ENCODE measurements at places on chromosomes 16 and 17. TPM values are rescaled to one million over a fixed set of nuclear protein-coding genes. Genes with fewer than 3 reads are reported as not detected.

KIF22 gene
- total RNA-seq, result 51.3 TPM

SDR42E2 gene
- not detected for total RNA-seq

SCNN1G gene
- total RNA-seq, result 1.9 TPM

CMTM1 gene
- total RNA-seq, result not detected

CTRB2 gene
- total RNA-seq, result not detected

GJD3 gene
- not detected for total RNA-seq

IRX3 gene
- 13.1 TPM for total RNA-seq

All from airway epithelial cell (primary cell).